ENCODE measurements at places on chromosomes 4 and X.

DNA sequence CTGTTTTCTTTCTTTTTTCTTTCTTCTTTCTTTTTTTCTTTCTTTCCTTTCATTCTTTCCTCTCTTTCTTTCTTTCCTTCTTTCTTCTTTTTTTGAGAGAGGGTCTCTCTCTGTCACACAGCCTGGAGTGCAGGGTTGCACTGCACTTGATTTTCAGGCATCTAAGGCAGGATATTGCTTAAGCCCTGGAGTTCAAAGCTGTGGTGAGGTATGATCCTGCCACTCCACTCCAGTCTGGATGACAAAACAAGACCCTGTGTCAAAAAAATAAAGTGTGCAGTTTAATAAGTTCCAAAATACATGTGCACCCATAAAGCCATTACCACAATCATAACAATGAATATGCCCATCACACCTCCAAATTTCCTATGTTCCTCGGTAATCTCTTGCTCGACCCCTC, 10.6 kb upstream of the ZNF718 start:
- no peak for DNase-seq

- DNase-seq: no peak
Measured at GRCh38 chr4:41227902-41228301, 13.6 kb upstream of the APBB2 start.

- no peak for DNase-seq
Measured at GRCh38 chr4:89538886-89539285, 231.3 kb upstream of the GPRIN3 start.

DNA sequence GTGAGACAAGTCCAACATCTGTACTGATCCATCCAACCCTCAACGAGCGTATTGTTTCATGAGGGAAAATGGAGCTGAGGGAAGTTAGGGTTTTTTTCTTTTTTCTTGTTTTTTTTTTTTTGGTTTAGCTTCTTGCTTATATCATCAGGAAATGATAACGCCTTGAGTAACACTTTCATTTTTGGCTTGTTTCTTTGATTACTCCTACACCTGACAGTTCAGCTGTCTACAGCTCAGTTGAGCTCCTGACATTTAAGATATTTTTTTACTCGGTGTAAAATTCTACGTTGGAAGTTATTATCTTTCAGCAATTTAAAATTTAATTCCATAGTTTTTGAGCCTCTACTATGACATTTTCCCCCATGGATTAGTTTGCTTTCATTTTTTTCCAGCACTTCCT, 691.0 kb upstream of the HTR2C start:
- no peak for DNase-seq

DNA sequence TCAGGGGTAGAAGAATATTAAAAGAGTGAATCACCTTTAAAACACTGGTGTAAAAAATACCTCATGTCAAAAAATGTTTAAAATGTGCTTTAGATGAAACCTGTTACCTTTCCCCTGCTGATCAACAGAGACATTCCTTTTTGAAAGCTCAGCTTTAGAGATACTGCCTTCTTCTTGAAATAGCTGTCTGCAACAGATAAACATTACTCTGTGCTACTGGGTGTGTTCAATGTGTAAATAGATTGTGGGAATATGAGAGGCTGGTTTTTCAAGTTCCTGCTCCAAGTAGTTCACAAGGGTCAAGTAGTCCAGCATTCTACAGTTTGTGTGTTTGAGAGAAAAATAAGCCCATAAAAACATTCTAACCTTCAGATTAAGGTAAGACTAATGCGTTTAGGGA, at the start of gene SYTL5:
TSS of gene SYTL5 (plus strand) at position 263 of the 400 bp plus-strand sequence. CDS start 27,337 bp downstream, outside the sequence.
- no peak for DNase-seq

GRCh38 chr4:2685541-2685940, 70.6 kb downstream of the TNIP2 start:
- no peak for DNase-seq

DNA sequence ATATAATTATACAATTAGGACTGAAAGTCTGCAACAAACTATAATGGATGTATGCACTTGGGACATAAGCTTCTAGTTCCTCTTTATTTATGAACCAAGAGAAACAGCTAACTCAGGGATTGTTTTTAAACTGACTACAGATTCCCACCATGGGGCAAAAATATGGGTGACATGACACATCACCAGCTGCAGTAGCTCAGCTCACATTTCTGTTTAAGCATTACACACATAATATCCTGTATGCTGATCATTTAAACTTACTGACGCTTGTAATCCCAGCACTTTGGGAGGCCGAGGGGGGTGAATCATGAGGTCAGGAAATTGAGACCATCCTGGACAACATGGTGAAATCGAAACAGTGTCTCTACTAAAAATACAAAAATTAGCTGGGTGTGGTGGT, 11.5 kb downstream of the FGB start:
- no peak for DNase-seq

DNA sequence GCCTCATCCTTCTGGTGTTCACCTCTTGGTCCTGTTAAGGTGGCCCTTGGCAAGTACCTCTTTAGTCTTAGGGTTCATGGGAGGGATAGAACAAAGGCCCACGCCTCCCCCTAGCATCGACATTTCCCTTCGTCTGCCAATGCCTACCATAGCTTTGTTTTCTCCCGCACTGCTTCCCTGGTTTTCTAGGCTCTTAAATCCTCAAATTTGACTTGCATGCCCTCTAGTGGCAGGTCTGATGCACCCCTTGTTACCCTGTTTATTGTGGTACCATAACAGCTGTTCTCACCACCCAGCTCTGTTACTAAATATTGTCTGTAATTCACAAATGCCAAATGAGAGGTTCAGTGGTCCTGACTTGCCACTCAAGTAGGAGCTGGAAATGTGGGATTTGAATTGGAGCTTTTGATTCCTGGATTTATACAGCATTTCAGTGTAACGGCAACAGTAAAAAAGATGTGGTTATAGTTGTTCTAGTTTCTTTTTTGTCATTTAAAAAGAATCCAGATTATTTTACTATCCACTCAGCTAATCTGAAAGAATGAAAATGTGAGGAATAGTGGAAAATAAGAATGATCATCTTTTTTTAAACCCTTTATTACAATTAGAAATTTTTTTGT, 100.1 kb downstream of the REPS2 start:
- DNase-seq: peak; percentile 0

- no peak for DNase-seq
Measured at GRCh38 chr4:58252656-58253055, 1142.5 kb upstream of the IGFBP7 start.

DNA sequence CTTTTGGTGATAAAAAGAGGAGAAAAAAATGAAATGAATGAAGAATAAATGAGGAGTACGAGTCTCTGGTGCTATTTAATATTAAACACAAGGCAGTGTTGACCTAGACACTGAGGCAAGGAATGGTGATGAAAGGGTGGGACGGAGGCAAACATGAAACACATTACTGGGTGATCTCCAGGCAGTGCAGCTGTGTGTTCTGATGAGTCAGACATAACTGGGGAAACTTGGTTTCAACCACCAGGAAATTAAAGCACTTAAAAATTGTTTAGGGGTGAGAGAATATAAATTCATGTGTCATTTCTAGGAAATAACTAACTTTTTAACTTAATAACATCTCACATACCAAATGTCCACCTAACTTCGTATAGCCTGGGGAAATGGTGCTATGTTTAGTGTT, 19.7 kb upstream of the CXCL6 start:
- DNase-seq: no peak

GRCh38 chr4:146407257-146407656, 114.5 kb downstream of the SLC10A7 start:
- DNase-seq: no peak

GRCh38 chr4:169269916-169270809, 593 bp downstream of the SH3RF1 start:
- no peak for DNase-seq

GRCh38 chrX:1283741-1284140, 15.1 kb downstream of the CSF2RA start:
- DNase-seq: no peak

DNA sequence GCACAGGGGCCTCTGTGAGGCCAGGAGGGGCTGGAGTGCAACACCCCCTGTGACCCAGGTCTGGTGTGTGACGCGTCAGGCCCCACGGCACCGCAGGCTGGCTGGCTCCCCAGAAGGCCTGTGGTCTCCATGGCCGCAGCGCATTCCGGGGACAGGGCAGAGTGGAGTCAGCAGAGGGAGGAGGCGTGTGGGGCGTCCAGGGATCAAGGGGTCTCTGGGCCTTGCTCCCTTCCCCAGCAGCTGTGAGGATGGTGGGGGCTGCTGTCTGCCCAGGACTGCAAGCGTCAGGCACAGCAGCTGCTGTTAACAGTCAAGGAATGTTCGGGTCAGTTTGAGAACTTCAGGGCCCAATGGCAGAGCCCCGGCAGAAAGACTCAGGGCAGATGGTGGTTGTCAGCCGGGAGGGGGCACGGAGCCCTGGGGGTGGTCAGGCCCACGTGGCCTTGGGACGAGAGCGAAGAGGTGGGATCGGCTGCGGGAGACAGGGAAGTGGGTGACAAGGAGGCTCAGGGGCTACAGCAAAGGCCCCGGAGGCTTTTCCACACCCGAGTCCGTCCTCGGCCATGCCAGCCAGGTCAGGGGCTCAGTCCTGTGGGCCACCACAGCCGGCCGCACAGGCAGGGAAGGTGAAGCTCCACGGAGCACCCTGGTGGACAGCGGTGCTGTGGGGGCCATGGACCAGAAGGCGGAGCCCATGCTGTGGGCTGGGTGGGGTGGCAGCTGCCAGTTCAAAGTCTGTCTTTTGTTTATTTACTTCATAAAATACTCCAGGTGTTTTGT, 18.3 kb downstream of the PCGF3 start:
- no peak for DNase-seq

All from NK-92 treated with Interleukin-12 subunit alpha and Interleukin-12 subunit beta, amount 100 ng/mL, for 24 hours (cell line).